Left renal pelvis (tissue), 4 donors: ENCODE measurements at places on chromosomes 16 and 17. TPM values are rescaled to one million over a fixed set of nuclear protein-coding genes. Genes with fewer than 3 reads are reported as not detected.

The VTN gene
- 13.1 TPM for polyA plus RNA-seq

The YBX2 gene
- polyA plus RNA-seq, result 2.9 TPM

The NPTX1 gene
- polyA plus RNA-seq, result 0.44 TPM

The NGFR gene
- polyA plus RNA-seq, result 6.0 TPM

The PYDC1 gene
- polyA plus RNA-seq, result not detected

The SDR42E2 gene
- polyA plus RNA-seq, result 0.18 TPM

The ITGAX gene
- 1.1 TPM for polyA plus RNA-seq

The NOTUM gene
- polyA plus RNA-seq, result 2.7 TPM

The SYCE1L gene
- polyA plus RNA-seq, result 11.1 TPM

The CD7 gene
- polyA plus RNA-seq, result 0.39 TPM

The MYLK3 gene
- 0.86 TPM for polyA plus RNA-seq

The KRT27 gene
- polyA plus RNA-seq, result 0.53 TPM

The STAC2 gene
- polyA plus RNA-seq, result 1.8 TPM

The CCL13 gene
- polyA plus RNA-seq, result not detected

The KRTAP2-3 gene
- polyA plus RNA-seq, result not detected

The RMI2 gene
- polyA plus RNA-seq, result 38.9 TPM

The CCL8 gene
- not detected for polyA plus RNA-seq

The NDUFAF8 gene
- 36.7 TPM for polyA plus RNA-seq

The SNF8 gene
- polyA plus RNA-seq, result 112 TPM

The EPX gene
- polyA plus RNA-seq, result 0.45 TPM

The SLFN11 gene
- polyA plus RNA-seq, result 10.9 TPM

The TUBB3 gene
- 12.6 TPM for polyA plus RNA-seq

The SSTR5 gene
- polyA plus RNA-seq, result not detected

The TNFSF12 gene
- 24.9 TPM for polyA plus RNA-seq

The ARHGAP44 gene
- polyA plus RNA-seq, result 7.6 TPM

The CTRL gene
- 9.4 TPM for polyA plus RNA-seq

The C17orf67 gene
- 2.0 TPM for polyA plus RNA-seq

The PPP1R1B gene
- 12.2 TPM for polyA plus RNA-seq

The CCL4 gene
- polyA plus RNA-seq, result 0.16 TPM

The NOD2 gene
- polyA plus RNA-seq, result 0.40 TPM

The PRR35 gene
- polyA plus RNA-seq, result 0.59 TPM

The LDAF1 gene
- polyA plus RNA-seq, result 20.1 TPM

The RHBDF2 gene
- 8.9 TPM for polyA plus RNA-seq

The CFAP52 gene
- polyA plus RNA-seq, result 0.49 TPM

The LPCAT2 gene
- polyA plus RNA-seq, result 11.3 TPM

The FN3K gene
- 33.0 TPM for polyA plus RNA-seq

The DPEP1 gene
- 51.1 TPM for polyA plus RNA-seq

The C17orf113 gene
- 6.0 TPM for polyA plus RNA-seq

The TMED6 gene
- 3.7 TPM for polyA plus RNA-seq

The TBC1D3H gene
- not detected for polyA plus RNA-seq

The CLCN7 gene
- 38.3 TPM for polyA plus RNA-seq

The GID4 gene
- 15.7 TPM for polyA plus RNA-seq

The KRT33A gene
- not detected for polyA plus RNA-seq

The SLC16A6 gene
- 0.61 TPM for polyA plus RNA-seq

The HBQ1 gene
- 1.1 TPM for polyA plus RNA-seq

The DOC2A gene
- polyA plus RNA-seq, result 1.7 TPM

The TBC1D3D gene
- not detected for polyA plus RNA-seq

The NPIPA5 gene
- 3.0 TPM for polyA plus RNA-seq

The KRTAP2-4 gene
- polyA plus RNA-seq, result not detected

The PRSS33 gene
- not detected for polyA plus RNA-seq

The KIF18B gene
- 9.9 TPM for polyA plus RNA-seq

The SULT1A2 gene
- 1.7 TPM for polyA plus RNA-seq

The AIPL1 gene
- polyA plus RNA-seq, result 0.08 TPM

The NOMO2 gene
- polyA plus RNA-seq, result 110 TPM

The GDPD1 gene
- 10.9 TPM for polyA plus RNA-seq

The ACTG1 gene
- polyA plus RNA-seq, result 3,218 TPM
